ENCODE measurements at places on chromosomes 2 and 18.
A peak's percentile ranks its signal among the peaks of the same experiment; 100 is the strongest.

DNA sequence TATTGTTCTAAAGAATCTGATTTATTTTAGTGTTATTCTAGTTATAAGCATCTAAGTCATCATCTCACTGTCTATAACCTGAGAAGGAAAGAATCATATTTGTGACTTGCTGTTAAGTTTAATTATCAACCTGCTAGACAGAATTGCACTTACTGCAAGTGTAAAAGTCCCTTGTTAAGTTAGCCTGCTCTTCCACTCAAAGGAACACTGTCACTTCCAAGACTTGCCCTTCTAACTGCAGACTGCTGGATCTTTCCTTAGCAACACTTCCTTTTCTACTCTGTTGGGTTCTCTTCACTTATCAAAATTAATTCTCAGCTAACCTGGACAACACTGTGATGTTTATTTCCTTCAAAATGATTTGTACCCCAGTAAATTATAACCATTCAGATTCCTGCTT, 323.2 kb upstream of the TFPI start:
- DNase-seq: no peak

DNA sequence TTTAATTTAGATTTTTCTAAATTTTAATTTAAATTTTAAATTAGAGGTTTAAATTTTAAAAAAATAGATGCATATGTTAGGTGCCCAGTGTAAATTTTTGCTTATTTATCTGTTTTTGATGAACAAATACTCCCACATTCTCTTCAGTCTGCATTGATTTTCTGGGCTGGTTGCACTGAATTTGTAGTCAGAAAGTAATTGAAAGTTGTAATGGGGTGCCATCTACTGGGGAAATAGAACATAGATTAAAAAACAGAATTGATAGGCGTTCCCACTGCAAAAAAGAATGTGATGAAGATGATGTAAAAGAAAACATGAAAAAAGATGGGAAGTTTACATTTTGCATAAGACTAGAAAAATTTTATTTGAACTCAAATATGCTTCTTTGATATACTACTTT, 51.7 kb upstream of the CCDC85A start:
- DNase-seq: peak; percentile 52

DNA sequence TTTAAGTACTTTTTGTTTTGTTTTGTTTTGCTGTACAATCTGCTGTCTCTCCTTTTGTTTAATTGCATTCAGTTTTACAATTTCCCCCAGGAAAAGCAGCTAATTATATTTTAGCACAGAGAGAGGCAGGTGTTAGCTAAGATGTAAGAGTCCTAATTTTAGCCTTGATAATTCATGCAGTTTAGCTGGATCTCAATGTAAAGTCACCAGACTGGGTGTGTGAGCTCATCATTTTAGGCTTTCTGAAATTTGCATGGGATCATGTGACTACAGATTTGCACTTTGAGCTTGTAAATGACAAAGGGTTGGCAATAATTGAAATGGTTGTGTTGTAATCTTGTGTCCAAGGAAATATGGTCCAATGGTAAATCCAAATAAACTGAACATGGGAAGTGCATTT, 68.5 kb downstream of the ETAA1 start:
- DNase-seq: no peak

DNA sequence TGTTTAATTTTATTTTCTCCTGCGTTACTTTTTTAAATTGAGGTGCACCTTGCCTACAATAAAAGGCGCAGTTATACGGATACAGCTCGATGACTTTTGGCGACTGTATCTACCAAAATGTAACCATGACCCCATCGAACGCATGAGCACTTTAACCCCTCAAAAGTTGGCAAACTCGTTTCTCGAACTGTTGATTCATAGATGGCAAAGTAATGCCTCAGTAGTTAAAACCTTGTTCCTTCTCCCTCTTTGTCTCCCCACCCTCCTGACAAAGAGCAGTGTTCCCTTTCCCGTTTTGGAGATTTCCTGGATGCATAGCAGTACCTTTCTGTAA, 577 bp downstream of the MOGAT1 start:
- DNase-seq: no peak

GRCh38 chr18:76351961-76352581, 143.0 kb downstream of the ZNF516 start:
- DNase-seq: no peak

DNA sequence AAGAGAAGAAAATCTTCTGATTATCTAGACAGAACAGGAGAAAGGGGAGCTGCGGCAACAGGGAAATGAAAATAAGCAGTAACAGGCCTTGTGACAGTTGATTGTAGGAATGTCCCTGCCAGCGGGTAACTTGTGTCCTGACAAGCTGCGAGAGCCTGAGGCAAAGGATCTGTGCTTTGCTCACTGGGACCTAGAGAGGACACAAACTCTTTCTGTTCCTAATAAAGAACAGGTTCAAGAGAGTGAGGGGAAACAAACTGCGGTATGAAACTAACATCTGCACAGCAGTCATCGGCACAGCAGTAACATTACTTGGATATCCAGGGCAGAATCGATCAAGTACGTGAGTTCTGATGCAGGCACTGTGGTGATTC, 103.7 kb upstream of the THOC1 start:
- no peak for DNase-seq

- DNase-seq: no peak
Measured at GRCh38 chr2:219335373-219335786, 2.8 kb upstream of the RESP18 start.

- no peak for DNase-seq
Measured at GRCh38 chr2:182616471-182617393, 99.3 kb upstream of the DNAJC10 start.

DNA sequence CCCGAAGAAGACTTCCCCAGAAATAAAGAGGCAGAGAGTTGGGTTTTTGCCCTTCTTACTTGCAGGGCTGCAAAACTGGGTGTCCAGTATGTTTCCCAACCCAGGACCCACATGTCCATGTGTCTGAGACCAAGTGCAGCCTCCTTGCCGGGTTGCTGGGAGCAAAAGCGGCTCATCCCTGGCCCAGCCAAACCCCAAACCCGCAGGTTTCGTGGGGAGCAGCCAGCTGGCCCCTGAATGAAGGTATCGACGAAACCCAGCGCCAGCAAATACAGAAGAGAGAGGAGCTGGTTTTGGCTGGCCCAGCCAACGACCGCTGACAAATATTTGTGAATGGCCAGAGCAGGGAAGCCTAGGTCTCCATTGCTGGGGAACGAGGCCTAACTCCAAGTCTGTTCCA, 197.1 kb downstream of the SMAD7 start:
- DNase-seq: no peak

DNA sequence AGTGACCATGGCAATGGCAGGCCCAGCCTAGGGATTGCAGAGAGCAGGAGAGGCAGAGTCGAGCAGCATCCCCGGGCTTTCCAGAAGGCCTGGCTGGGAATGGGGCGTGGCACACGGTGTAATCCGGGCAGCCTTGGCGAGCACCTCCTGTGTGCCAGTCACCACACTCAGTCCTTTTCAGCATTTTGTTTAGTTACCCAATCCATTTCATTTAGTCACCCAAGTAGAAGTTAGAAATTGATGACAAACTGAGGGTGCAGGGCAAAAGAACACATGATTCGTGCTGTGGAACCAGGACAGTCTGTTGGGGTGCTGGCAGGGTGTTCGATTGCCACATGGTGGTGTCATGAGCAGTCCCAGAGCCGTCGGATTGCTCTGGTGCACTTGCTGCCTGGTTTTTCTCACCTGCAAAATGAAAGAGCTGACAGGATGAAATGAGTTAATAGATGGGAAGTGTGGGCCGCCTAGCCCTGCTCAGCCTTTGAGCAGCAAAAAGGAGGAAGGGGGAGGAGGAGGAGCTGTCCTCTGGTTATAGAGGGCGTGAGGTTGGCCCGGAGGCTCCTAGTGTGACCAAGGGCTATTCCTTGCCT, 299.4 kb downstream of the AGAP1 start:
- DNase-seq: no peak

DNA sequence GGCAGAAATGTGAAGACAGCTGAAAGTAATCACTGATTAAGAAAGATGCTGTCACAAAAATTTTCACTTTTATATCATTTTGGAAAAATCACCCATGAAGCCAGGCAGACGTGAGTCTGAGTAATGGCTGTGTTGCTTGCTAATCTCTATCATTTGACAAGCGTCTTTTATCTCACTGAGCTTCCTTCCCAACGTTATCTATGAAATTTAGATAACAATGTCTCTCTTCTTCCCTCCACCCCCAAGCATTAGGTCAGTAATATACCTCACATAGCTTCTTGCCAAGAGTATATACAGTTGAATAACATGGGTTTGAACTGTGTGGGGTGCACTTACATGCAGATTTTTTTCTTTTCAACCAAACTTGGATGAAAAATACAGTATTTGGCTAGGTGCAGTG, 388.6 kb upstream of the NRXN1 start:
- no peak for DNase-seq

DNA sequence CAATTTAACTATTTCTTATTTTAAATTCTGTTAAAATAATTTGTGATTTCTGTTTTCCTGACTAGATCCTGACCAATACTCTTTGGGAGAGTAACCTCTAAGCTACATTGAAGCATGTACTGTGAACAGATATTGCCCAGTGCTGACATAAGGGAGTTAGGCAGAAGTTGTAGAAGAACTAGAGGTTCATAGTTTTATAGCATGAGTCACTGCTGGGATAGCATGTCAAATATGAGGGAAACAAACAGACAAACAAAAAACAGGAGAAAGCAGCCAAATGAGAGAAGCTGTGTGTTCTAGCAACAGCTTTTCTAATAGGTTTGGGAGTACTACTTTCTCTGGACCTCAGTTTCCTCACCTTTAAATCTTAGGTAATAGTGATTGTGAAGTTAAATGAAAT, 72.4 kb downstream of the CERS6 start:
- DNase-seq: no peak

DNA sequence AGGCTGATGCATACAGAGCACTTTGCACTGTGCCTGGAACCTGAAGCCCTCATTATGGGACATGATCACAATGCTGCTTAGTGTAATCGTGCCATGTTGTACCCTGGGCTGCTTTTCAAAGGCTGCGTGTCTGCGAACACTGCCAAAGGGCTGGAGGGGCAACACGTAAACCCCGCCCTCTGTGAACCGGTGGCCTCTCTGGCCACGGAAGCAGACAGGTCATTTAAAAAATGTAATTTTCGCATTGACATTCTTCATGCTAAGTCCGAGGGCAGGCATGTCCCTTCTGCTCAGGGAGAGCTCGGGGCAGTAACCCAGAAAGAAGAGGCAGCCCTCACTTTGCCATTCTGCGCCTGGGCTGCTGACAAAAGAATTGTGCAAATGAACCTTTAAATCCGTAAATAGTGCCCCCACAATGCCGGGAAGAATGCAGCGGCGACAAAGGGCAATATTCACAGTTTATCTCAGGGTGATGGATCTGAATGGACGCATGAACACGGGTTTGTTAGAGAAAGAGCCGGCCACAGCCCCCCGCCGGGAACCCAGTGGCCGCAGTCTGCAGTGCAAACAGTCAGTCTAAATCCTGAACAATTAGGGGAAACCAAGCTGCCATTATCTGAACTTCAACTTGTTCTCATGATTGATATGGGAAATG, 226.1 kb downstream of the MYCN start:
- DNase-seq: no peak

GRCh38 chr2:135320465-135321355, 210.3 kb downstream of the ZRANB3 start:
- no peak for DNase-seq

DNA sequence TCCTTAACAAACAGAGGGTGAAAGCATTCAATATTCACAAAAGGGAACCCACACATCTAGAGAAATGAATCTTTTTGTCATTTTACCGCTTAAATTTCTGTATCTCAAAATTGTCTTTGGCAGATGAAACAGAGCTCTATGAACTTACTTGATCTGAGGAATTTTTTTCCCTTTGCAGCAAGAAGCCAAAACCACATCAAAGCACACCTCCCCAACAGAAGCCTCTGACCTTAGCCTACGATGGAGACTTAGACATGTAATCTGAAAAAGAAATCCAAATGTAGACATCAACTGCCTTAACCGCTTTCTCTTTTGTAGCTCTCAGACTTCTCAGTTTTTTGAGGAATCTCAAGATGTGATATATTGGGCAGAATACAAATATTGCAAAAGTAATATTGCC, 287.9 kb upstream of the HNMT start:
- DNase-seq: no peak

DNA sequence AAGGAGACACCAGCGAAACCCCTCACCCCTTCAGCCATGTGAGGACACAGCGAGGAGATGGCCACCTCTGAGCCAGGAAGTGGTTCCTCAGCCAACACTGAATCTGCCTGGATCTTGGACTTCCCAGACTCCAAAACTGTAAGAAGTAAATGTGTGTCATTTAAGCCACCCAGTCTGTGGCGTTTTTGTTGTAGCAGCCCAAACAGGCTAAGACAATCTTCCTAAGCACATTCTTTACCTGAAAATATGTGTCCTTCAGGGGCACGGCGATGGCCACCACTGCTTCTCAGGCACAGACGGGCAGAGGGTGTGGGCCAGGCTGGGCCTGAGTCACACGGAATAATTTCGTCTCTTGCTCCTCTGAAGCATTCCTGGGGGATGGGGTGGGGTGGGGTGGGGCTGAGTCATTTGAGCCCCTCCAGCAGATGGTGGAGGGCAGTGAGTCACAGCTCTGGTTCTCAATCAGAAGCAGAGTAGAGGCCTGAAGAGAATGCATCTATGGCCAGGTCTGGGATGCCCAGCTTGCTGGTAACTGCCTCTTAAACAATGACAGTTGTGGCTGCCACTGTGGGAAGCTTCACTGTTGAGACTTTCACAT, 142.4 kb downstream of the CAPN13 start:
- no peak for DNase-seq

GRCh38 chr2:72999729-73000725, 71.5 kb downstream of the SFXN5 start:
- DNase-seq: no peak

DNA sequence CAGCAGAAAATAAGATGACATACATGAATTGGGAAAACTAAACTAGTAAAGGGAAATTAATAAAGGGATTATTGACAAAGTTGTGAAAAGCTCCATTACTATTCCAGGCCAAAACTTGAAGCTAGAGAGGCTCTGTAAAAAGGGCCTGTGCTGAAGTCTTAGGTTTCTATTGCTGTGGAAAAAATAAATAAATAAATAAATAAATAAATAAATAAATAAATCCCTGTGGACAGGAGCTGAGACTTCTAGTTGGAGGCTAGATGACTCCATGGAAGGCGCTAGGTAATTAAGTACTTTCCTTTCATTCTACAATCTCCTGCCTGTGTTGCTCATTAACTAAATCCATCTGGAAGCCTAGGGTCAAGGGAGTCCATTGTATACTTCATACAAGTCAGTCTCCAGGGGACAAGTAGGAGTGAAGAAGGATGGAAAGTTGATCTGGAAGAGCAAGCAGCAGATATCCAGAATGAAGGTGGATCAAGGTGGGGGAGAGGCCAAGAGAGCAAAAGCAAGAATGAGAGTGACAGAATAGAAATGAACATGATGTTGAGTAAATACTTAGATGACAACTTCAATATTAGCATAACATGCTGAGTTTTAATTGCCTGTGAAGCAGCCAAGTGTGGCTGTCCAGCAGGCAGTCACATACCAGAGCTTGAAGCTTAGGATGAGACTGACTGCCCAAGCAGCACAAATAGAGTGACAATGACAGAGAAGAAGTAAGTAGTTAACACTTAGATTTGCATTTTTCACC, 26.2 kb upstream of the CCNT2 start:
- no peak for DNase-seq

DNA sequence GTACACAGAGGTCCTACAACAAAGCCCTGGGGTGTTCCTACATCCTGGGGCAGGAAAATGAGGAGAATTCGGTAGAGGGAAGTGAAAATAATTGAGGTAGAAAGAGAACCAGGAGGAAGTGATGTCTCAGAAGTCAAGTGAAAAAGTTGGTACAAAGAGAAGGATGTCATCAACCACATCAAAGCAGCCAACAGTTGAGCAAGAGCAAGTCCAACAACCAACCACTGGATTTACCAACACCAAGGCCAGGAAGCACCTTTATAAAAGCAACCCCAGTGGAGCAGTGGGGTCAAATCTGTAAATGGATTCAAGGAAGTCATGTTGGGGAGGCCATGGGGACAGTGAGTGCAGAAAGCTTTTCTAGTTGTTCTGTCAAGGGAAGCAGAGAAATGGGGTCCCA, 360.4 kb downstream of the ZNF516 start:
- no peak for DNase-seq
